ENCODE measurements at places on chromosomes 6 and 20. TPM values are rescaled to one million over a fixed set of nuclear protein-coding genes. Genes with fewer than 3 reads are reported as not detected.

The OLIG3 gene
- not detected for total RNA-seq

The RSPO3 gene
- not detected for total RNA-seq

The GRM1 gene
- 0.05 TPM for total RNA-seq

The TNFAIP3 gene
- 0.79 TPM for total RNA-seq

The ALDH8A1 gene
- 0.10 TPM for total RNA-seq

The CYP39A1 gene
- not detected for total RNA-seq

The CNR1 gene
- 0.07 TPM for total RNA-seq

The PRSS16 gene
- 0.33 TPM for total RNA-seq

DNA sequence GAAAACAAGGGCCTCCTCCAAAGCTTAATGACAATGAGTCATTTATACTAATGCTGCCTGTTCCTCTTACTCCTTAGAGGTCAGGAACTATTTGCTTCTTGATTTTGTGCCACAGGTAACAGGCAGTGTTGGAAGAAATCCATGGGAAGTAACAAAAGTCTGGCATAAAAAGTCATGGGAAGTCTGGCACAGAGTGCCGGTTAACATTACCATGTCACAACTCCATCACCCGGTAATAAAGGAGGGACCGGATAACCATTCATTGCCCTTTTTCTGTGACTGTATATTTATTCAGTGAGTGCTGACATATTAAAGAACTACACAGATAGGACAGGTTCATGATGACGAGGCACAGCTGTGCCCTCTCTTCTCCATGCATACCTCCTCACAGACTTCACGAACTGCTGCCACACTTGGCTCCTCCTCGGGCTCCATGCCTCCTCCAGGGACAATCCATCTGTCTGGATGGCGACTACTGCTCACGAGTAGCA is 50.9 kb downstream of the NUDT3 start:
- peak; percentile 18 for DNase-seq

GRCh38 chr6:166689687-166690086 is 62.6 kb upstream of the RPS6KA2 start:
- DNase-seq: no peak

DNA sequence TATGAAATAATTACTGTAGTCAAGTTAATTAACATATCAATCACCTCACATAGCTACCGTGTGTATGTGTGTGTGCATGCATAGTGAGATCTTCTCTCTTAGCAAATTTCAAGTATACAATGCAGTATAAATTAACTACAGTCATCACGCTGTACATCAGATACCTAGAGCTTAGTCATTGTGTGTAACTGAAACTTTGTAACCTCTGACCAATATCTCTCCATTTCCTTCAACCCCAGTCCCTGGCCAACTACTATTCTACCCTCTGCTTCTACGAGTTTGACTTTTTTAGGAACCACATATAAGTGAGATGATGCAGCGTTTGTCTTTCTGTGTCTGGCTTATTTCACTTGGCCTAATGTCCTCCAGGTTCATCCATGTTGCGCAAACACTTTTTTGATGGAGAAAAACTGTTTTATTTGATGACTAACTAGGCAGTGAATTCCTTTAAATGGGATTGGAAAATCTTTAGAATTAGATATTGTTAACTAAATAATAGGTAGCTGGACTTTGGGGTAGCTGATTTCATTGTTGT is 459.5 kb downstream of the DHX35 start:
- no peak for DNase-seq

DNA sequence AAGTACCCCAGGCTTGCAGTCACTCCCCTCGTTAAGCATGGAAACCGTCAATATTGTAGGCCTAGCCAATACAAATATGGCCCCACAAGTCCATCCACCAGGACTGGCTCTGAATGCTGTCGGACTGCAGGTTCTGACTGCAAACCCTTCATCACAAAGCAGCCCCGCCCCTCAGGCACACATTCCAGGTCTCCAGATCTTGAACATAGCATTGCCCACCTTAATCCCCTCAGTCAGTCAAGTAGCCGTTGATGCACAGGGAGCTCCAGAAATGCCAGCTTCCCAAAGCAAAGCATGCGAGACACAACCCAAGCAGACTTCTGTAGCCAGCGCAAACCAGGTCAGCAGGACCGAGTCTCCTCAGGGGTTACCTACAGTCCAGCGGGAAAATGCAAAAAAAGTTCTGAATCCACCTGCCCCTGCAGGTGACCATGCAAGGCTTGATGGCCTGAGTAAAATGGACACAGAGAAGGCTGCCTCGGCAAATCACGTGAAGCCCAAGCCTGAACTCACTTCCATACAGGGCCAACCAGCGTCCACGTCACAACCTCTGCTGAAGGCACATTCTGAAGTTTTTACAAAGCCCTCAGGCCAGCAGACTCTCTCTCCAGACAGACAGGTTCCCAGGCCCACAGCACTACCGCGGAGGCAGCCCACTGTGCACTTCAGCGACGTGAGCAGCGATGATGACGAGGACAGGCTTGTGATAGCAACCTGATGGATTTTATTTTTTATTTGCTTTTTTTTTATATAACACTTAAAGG is 126.2 kb upstream of the EDN1 start:
- no peak for DNase-seq

GRCh38 chr6:68333442-68333841 is 301.6 kb upstream of the ADGRB3 start:
- no peak for DNase-seq

DNA sequence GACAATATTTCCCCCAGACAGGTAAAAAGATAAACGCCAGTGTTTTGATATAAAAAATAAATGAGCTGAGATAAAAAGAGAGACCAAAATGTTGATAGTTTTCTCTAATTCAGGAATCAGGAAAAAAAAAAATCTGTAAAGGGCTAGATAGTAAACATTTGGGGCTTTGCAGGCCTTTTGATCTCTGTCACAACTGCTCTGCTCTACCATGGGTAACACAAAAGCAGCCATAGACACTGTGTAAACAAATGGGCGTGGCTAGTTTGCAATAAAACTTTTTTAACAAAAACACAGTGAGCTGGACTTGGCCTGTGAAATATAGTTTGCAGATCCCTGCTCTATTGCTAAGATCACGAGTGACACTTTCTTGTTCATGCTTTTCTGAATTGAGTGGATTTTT is 219.1 kb upstream of the STXBP5 start:
- DNase-seq: no peak

- no peak for DNase-seq
Measured at GRCh38 chr6:156160795-156161165, 616.4 kb upstream of the ARID1B start.

DNA sequence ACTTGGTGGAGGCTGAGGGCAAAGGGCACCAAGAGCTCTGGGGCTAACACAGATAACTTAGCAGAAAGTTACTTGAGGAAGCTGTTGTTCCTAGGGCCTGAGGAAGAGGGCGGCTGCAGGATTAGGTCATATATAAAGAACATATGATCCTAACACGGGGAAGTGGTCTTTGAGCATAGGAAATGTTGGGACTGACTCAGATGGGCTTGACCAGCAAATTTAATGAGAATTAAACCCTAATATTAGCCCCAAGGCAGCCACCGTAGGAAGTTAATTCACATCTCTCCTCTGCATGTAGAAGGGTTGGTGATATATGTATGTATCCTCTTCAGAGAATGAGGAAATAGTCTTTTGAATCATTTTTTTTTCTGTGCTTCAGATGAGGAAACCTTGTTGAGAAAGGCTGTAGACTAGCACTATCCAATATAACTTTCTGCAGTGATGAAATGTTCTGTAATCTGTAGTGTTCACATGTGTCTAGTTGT is 9.2 kb upstream of the ZBTB9 start:
- no peak for DNase-seq

DNA sequence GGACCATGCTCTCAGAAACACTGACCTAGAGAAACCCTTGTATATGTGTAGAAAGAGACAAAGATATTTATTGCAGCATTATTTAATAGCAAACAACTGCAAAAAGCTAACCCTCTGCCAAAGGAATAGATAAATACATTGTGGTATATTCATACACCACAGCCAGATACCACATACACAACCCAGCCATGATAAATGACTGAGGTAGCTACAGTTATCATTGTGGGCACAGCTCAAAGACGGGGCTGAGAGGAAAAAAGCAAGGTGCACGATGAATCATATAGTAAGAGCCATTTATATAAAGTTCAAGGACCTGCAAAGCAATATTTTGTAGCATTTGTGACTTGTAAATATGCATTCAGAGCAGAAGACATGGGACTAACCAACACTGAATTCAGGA is 30.8 kb downstream of the RSPO4 start:
- no peak for DNase-seq

DNA sequence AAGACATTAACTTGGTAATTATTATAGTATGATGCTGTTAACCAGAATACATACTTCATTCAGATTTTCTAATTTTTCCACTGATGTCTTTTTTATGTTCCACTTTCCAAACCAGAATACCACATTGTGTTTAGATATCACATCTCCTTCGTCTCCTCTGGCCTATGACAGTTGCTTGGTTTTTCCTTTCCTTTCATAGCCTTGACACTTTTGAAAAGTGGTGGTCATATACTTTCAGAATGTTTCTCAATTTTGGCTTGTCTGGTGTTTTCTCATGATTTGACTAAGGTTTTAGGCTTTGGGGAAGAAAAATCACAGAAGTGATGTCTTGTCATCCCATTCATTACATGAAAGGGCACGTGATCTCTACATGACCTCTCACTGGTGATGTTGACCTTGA is 24.3 kb upstream of the RIMS4 start:
- no peak for DNase-seq

DNA sequence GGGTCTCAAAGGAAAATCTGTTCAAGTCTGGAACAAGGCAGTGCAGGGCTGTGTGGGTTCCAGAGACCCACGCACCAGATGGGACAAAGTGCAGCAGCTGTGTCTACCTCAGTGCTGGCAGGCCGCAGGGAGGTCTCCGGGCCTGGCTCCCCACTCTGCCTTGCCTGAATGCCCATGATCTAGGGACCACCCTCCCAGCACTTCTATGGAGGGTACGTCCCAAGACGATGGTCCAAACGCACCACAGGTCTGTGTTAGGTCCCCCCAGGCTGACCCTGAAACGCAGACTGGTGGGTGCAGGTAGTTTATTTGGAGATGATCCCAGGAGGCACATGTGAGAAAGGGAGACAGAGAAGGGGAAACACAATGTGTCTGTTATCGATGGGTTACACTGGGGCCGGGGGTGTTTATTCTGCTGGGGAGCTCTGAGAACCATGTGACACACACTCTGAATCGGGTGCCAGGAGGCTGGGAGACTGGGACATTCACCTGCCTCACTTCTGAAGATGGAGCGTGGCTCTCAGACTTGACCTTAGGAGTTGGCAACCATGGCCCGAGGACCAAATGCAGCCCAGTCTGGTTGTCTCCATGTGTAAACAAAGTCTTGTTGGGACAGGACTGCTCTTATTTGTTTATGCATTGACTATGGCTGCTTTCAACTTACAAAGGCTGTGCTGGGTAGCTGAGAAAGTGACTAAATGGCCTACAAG is 21.7 kb downstream of the CST9L start:
- no peak for DNase-seq

DNA sequence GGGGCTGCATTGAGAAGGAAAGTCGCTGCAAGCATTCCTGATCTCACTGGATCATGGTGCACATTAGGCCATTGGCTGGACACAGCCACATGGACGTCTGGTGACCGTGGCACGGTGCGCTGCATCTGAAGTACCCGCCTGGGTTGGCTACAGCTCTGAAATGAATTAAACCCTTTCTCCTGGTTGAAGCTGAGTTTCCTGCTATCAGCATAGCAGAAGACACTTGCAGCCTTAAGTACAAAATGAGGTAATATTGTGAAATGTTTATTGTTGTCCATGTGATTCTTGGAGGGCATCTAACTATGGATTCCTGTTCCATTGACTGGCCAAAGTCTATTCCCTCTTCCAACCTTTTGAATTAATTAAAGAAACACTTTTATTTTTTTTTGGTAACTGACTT is 89.8 kb upstream of the ADTRP start:
- no peak for DNase-seq

GRCh38 chr6:110324548-110324947 is 33.6 kb downstream of the METTL24 start:
- DNase-seq: no peak

- DNase-seq: peak; percentile 31
Measured at GRCh38 chr6:34810936-34811632, 19.2 kb downstream of the BLTP3A start.

DNA sequence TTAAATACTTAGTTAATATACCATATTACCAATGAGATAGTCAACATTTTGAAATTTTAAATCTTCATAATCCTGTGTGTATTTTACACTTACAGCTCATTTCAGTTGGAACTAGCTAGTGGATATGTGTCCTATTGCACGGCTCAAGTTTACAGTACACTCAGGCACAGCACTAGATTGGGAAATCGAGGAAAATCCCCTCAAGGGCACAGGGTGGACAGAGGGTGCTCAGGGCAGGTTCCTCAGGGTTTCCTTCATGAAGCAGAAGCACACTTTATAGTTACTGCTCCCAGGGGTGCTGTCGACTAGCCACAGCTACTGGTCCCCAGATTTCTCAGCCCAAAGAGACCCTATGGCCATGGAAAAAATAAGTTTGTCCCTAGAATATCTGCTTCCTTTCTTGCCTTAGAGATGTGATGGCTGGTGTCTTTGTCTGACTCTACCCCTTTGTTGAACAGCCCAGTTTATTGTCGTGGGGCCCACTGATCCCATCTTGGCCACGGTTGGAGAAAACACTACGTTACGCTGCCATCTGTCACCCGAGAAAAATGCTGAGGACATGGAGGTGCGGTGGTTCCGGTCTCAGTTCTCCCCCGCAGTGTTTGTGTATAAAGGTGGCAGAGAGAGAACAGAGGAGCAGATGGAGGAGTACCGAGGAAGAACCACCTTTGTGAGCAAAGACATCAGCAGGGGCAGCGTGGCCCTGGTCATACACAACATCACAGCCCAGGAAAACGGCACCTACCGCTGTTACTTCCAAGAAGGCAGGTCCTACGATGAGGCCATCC is 1.5 kb downstream of the BTN2A1 start:
- DNase-seq: no peak

- DNase-seq: no peak
Measured at GRCh38 chr20:7773511-7773910, 166.7 kb downstream of the HAO1 start.

DNA sequence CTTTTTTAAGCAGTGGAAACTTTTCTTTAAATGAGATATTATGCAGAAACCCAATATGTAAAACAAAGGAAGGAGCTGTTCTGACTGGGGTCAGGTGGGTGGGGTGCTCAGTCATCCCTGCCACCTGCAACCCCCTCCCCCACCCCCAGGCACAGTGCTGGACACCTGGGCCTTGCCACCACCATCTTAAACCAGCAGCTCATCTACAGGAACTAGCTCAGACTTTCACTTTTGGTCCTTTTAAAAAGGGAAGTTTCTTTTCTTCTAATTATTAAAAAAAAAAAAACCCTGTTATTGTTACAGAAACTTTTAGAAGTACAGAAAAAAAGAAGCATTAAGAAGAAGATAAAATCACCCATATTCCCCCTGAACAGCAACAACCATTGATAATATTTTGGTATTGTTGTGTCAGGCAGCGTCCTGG is 37.1 kb downstream of the PPP1R16B start:
- no peak for DNase-seq

DNA sequence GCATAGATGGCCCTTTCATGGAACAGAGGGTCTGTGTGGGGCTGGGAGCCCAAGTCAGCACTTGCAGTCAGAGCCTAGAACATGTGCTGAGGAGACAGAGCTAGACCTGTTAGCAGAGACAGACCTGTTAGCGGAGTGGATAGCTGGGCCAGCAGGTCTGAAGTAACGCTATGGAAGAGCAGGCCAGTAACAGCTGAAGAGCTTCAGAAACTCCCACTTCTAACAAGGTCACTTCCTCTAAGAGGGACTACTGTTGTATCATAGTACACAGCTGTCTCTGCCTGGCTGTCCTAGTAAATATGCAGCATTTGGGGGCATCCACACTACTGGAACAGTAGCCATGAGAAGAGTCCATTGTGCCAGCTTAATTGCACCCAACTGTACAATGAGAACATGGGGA is 41.2 kb upstream of the POLR1H start:
- no peak for DNase-seq
